ENCODE measurements at places on chromosomes 5 and 9. TPM values are rescaled to one million over a fixed set of nuclear protein-coding genes. Genes with fewer than 3 reads are reported as not detected.

GRCh38 chr9:68798423-68798822 is 93.4 kb downstream of the PIP5K1B start:
- no peak for DNase-seq

- no peak for DNase-seq
Observed at GRCh38 chr9:4804531-4805016, 11.8 kb downstream of the RCL1 start.

DNA sequence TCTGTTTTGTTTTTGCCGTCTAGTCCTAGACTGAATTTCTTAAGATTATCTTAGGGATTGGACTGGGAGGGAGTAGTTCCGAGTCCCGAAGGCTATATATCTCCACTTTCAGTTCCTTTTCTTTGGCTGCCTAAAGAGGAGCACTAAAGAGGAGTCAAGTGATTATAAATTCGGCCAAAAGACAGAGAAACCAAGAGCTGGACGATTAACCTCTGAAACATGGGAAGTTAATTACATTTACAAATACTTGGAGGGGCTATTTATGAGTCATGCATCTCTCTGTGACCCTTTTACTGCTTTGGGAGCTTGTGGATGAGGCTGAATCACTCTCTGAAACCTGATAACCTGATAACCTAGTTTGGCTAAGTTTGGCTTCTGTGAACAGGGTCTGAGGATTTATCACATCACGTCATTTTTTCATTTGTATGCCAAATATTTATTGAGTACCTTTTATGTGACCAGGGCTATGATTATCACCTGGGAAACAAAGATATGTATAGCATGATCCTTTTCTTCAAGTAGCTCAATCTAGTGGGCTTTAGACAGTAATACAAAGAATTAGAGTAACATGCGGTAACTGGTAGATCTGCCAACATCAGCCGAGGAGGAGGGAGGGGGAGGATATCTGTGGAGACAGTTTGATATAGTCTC is 180.9 kb downstream of the CD180 start:
- DNase-seq, result no peak

GRCh38 chr9:34636791-34637355 is 714 bp downstream of the SIGMAR1 start:
- no peak for DNase-seq

GRCh38 chr5:93915142-93915553 is 173.7 kb upstream of the POU5F2 start:
- DNase-seq, result no peak

PHF24 gene
- total RNA-seq, result 0.27 TPM

SELENOP gene
- total RNA-seq, result 392 TPM

GPR150 gene
- total RNA-seq, result 1.1 TPM
